ENCODE measurements at places on chromosomes 4 and X.

- no peak for DNase-seq
These were observed 310.4 kb downstream of the ARAP2 start for GRCh38 chr4:35933901-35934300.

GRCh38 chrX:19188566-19188965 lies 66.3 kb upstream of the ADGRG2 start:
- no peak for DNase-seq

DNA sequence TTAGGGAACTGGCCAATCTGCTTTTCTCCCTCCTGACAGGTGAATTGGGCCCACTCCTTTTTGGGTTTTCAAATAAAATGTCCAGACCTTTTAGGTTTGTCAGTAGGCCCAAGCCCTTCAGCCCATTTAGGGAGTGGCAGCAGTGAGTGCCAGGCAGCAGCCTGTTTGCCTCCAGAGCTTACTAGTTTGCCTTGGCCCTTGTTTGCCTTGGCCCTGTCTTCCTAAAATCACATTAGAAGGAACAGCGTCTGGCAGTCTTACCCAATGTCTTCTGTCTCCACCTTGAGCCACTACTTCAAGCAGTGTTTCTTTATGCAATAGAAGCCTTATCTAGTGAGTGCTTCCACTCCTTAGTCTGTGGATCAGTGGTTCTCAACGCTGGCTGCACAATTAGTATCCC lies 117.1 kb downstream of the TMEM164 start:
- no peak for DNase-seq

DNA sequence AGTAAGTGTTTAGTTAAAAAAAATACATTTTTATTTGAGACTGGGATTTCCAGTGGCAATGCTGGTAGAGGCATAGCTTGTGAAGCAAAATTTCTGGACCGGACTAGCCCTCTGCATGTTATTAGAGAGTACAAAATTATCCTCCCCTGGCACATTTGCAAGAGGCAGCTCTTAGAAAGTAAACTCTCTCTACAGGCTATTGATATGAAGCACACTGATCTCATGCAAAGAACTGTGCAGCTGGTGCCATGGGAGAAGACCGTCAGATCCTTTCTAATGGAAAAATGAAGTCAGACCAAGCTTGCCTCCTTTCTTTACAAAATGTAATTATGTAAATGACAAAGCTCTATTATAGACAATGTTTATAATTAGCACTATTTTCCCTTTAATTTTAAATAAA lies 2717.2 kb downstream of the PCDH7 start:
- DNase-seq, result no peak

GRCh38 chrX:114798907-114799306 lies 215.0 kb downstream of the HTR2C start:
- DNase-seq, result no peak

DNA sequence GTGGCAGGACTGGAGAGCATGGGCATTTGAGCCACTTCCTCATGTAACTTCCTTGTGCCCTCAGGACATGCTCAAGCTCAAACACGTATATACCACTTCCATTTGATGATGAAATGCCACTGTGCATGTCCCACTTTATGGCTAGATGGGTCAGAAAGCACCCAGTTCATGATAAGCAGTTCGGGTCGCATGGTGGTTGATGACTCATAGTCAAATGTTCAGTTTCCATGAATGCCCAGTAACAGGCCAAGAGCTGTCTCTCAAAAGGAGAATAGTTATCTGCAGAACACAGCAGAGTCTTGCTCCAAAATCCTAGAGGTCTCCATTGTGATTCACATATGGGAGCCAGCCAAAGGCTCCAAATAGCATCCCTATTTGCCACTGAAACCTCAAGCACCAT lies 48.9 kb upstream of the SPIN3 start:
- no peak for DNase-seq

GRCh38 chrX:118968031-118968430 lies 6.4 kb upstream of the LONRF3 start:
- DNase-seq, result no peak

- DNase-seq, result no peak
These were observed 22.1 kb downstream of the STAP1 start for GRCh38 chr4:67580577-67580976.

- no peak for DNase-seq
These were observed 120.1 kb downstream of the RAP1GDS1 start for GRCh38 chr4:98381306-98381705.

GRCh38 chrX:150143721-150144440 lies 205.6 kb upstream of the EOLA2 start:
- no peak for DNase-seq

- DNase-seq, result no peak
These were observed 64.1 kb upstream of the MAMLD1 start for GRCh38 chrX:150298841-150299551.

- no peak for DNase-seq
These were observed 1.5 kb downstream of the DGKQ start for GRCh38 chr4:971666-972500.

GRCh38 chr4:147006229-147006628 lies 60.6 kb upstream of the TTC29 start:
- no peak for DNase-seq

DNA sequence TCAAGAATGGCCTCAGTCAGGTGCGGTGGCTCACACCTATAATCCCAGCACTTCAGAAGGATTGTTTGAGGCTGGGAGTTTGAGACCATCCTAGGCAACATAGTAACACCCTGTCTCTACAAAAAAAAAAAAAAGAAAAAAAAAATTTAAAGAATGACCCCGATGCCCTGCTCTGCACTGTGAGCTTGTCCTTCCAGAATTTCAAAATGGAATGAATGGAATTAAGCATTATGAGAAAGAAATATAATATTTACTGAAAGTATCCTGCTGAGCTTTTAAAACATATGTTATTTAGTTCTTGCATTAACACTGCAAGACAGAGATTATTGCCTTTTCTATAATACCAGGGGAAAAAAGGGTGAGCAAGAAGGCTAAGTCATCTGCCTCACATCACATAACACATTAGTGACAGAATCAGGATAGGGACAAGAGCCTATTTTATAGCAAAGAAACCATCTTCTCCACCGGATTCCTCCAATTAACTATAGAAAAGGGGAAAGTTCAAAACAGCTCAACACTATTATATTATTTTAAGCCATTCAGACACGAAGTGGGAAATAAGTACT lies 41.9 kb upstream of the GAB1 start:
- no peak for DNase-seq

DNA sequence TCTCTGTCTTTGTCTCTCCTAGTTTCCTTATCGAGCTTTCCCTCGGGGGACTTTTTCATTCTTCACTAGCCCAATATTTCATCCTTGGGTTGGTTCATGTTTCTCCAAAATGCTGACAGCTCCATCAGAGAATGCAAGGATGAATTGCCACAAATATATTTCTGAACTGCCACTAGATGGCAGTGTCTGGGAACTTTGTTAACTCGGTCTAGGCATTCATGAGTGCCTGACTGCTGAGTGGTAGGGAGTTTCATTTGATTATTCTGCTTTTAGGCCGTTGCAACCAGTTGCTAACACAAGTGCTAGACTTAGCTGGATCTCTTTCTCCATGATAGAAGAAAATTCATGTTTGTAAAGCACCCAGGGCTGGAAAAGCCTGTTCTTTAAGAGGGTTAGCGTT lies 73.5 kb upstream of the RAP2C start:
- peak; percentile 34 for DNase-seq

GRCh38 chr4:184457535-184458249 lies 16.7 kb downstream of the IRF2 start:
- DNase-seq, result no peak

DNA sequence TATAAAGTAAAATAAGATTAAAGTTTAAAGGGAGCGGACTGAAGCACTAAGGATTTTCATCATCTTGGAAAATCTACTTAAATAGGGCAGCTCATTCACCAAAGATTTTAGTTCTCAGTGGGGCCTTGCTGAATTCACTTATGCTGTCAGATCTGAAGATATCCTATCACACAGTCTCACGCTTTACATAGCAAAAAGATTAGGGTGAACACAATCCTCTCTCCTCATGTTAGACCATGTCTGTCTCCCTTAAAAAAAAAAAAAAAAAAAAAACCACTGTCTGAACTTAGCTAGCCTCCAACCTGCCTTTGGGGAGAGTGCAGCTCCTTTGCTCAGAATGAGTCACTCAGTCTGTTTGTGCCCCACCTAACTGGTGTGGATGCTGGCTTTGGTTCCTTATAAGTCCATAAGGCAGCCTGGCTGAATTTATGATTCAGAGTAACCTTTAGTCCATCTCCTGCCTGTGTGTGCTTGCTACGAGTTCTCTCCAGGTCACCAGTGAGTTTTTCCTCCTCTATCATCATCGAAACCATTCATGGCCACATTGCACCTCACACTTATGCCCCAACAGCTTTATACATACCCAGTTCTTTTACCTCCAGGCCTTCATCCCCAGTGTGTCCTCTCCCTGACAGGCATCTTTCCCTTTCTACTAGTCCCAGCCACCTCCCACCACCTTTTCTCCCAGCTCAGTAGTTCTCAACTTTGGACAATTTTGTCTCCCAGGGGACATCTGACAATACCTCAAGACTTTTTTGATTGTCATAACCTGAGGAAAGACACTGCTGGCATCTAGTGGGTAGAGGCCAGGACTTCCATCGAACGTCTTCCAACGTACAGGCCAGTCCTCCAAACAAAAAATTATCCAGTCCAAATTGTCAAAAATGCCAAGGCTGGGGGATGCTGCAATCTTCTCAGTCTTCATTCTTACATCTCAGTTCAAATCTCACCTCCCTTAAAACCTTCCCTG lies 220.7 kb upstream of the EMCN start:
- peak; percentile 75 for DNase-seq

DNA sequence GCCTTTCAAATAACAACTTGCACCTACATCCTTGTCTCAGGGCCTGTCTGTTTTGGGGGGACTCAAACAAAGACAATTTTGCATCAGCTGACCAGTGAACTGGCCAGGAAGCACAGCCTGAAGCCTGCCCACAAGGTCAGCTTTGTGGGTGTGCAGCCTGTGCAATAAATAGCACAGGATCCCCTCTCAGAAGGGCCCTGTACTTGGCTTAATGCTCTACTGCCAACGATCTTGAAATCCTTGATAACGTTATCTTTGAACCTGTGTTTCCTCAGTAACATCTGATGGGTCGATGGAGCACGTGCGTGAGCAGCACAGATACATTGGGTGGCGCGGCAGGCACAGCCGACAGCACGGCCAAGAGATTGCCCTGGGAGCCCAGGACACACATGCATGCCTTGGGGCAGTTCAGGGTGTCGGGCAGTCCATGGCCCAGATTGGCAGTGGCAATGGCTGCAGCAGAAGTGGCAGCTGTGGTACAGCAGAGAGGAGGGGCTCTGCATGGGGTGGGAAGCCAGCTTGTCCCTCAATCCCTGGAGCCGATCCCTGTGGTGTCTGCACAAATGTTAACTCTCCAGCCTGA lies 58.8 kb upstream of the ATP6AP2 start:
- DNase-seq, result no peak

DNA sequence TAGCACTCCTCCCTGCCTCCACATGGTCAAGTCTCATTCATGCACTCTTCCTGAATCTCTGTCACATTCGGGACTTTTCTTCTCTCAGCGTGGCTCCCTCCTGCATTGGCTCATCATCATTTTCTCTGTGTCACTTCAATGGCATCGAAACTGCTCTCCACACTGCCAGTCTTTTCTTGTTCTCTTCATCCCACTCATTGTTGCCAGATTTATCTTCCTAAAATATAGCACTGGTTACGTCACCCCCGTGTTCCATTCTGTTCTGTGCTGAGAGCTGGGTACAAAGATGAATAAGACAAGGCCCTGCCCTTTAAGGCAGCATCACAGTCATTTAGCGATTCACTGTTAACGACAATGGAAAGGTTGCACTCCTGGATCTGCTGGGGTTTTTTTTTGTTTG lies 174.4 kb upstream of the TBC1D9 start:
- no peak for DNase-seq

GRCh38 chr4:8121292-8122015 lies 37.2 kb downstream of the ABLIM2 start:
- no peak for DNase-seq

- no peak for DNase-seq
These were observed 28.7 kb downstream of the RLIM start for GRCh38 chrX:74585766-74586165.

DNA sequence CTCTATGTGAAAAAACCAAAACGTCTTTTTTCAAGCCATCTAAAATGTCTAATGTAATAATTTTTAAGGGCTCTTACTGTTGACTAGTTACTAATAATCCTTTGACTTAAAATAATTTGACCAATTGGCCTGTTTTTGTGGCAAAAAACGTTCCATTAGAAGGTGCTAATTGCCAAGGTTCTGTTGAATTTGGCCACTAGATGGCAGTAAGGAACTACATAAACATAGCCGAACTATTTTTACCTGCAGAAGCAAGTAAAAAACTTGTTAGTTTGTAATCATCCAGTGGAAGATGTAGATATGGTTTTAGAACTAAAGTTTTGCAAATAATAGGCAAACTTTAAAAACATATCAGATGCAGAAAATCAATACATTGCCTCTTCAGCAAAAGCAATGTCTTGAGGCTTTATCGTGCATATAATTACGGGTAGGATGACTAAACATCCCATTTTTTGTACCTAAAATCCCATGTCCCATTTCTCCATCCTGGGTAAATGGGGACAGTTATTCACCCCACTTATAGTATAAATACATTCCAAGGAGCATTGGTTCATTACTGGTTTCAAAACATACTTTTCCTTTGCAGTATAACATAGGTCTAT lies 57.6 kb downstream of the PROM1 start:
- DNase-seq, result no peak

DNA sequence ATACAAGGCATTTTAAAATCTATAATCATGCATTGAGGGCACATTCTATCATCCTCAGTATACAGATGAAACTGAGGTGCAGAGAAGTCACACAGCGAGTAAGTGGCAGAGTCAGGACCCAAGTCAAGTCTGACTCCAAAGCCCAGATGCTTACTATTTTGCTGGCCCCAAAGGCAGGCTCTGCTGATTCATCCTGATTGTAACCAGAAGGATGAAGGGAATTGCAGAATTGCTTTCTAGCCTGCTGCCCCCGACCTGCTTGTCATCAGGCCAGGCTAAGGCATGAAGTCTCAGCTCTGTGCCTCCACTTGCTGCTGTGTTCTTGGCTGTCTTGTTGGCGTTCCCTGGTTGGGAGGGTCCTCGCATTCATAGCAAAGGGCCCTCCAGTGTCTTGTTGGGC lies 62.7 kb downstream of the SLC9A6 start:
- no peak for DNase-seq

DNA sequence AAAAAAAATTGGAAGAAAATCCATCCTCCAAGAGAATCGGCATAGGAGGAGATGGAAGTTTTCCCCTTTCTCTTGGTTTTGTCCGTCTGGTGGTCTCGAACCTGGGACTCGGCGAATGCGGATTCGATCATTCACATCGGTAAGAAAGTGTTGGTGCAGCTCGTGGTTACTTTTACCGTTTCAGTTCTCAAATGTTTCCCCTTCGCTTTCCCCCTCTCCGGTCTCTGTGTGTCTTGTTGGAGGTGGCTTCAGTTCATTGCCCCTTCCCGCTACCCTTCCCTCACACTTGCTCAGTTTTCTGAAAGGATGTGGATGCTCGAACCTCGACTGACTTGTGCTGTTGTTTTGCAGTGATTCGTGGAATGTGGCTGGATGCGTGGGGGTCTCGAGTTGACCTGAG lies 840 bp downstream of the GRID2 start:
- no peak for DNase-seq

- no peak for DNase-seq
These were observed 27.7 kb upstream of the FREM3 start for GRCh38 chr4:143728166-143728565.
